ENCODE measurements at places on chromosomes 13 and 19.

GRCh38 chr13:56752636-56753035 lies 388.1 kb upstream of the PRR20A start:
- DNase-seq: no peak

- DNase-seq: no peak
These were observed 345.3 kb downstream of the ENOX1 start for GRCh38 chr13:43441464-43441863.

DNA sequence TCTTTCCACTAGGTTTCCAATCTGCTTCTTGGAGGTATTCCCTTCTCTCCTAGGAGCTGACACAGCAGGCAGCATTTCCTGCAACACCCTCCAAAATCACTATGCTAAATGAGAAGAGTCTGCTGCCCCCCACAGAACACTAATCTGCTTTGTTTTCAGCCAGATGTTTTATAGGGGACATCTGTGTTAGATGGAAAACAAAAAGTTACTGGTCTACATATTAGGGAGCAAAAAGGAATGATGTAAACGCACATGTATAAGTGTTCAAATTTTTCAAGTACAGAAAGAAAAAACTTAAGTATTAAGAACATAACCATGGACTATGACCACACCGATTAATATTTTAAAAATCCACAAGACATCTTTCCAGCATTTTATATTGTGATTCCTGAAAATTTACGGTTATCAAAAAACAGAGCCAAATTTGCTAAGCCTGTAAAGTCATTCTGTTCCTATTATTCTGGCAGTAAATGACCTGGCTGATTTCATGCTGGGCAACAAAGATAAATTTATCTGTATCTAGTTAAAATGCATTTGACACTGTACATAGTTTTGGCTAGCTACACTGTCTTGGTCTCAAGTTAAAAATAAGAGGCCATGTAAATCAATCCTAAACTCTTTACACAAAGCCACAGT lies 63.3 kb downstream of the DCLK1 start:
- no peak for DNase-seq

DNA sequence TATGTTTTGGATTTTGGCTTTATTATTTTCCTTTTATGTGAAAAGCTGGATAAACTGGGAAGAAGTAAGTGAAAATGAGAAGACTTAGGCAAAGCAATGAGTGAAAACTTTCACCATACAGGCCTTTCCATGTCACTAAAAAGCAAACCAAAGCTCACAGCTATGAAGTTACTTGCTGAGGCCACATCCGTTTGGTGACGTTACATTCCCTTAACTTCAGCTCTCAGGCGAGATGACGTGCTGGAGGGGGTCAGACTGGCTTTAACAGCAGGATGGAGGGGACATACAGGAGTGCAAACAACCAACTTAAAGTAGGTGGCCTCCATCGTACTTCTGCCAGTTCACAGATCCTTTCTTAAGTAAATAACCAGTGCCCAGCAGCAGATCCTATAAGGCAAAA lies 522.3 kb downstream of the MYO16 start:
- DNase-seq: no peak

DNA sequence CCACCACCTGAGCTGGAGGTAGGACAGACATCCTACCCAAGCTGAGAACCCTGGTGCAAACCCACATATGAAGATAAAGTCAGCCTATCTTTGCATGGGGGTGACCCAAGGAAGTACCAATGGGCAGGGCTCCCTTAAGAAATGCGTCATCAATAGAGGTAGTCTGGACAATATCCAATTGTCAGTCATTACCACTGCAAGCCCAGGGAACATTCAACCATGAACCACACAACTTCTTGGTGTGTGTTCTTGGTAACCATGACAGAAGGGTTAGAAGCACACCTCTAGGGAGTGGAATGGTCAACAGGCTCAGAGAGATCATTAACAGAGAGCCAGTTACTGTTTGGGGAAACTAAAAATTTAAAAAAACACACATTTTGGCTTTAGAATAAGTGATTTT lies 34.7 kb upstream of the DOCK9 start:
- no peak for DNase-seq

All from CD4-positive, alpha-beta T cell treated with Interferon alpha-2 for 1 hour (primary cell).